Renal cortex interstitium (tissue), 15 donors: ENCODE measurements at places on chromosomes 6 and 20.

DNA sequence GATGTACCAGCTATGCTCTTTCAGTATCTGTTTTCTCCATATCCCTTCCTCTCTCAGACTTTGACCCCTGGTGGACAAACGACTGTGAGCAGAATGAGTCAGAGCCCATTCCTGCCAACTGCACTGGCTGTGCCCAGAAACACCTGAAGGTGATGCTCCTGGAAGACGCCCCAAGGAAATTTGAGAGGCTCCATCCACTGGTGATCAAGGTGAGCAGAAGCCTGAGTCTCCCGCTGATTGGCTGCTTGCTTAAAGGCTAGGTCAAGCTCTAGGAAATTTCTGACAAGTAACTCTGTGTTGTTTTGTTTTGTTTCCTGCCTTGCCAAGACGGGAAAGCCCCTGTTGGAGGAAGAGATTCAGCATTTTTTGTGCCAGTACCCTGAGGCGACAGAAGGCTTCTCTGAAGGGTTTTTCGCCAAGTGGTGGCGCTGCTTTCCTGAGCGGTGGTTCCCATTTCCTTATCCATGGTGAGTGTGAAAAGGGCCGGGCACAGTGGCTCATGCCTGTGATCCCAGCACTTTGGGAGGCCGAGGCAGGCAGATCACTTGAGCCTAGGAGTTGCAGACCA, 28.6 kb downstream of the C6orf89 start:
- no peak for DNase-seq

- DNase-seq: no peak
Observed at GRCh38 chr6:14614631-14615030, 497.1 kb downstream of the CD83 start.

GRCh38 chr6:12501990-12502389, 211.8 kb downstream of the EDN1 start:
- no peak for DNase-seq

DNA sequence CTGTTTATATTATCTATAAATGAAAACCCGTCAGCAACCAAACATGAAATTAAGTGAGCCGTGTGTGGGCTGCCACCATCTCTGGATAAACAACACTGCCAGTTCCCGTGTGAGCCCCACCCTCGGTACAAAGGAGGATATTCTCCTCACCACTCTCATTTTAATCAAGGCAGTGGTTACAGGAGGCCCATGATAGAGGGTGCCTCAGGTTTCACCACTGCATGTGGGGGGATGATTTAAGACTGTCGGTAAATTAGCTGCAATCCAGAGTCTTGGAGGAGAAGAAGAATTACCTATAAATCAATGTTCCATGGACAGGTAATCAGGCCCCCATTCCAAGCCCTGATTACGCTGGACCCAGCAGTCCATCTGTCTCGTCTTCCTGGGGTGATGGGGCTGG, 361.6 kb upstream of the SULF2 start:
- DNase-seq: no peak

DNA sequence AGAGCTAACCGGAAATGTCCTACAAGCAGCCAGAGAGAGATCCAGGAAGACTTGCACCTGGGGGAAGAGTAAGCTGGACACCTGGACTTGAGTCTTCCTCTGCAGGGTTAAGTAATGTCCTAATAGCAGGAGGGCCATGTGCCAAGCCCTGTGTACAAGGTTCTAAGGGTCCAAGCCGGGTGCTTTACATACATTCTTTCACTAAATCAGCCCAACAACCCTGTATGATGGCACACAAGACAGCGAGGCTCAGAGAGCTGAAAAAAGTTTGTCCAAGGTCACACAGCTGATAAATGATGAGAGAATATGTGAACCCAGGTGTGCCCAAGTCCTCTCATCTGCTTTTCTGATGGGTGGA, 215.1 kb upstream of the CDYL start:
- DNase-seq: no peak

DNA sequence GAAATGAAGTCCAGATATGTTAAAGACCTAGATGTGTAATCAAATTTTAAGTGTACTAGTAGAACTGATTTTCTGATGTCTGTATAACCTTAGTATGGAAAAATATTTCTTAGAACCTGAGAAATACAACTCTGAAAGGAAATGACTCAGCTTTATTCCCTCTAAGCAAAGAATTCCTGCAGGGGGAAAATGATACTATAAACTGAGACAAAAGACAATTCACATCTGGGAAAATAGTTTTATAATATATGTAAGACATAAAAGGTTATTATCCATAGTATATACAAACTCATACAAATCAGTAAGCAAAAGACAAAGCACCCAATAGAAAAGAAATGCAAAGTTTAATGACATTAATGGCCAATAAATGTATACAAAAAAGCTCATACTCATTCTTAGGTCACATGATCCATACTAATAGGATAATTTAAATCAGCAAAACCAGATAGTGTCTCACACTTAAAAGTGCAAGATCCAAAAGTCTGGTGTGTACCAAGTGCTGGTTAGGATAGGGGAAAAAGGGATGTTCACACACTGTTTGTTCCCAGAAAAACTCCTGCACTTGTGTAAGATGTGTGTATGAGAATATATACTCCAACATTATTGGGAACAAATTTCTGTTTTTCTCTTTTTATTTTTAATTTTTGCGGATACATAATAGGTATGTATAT, 22.6 kb downstream of the RNF217 start:
- no peak for DNase-seq

DNA sequence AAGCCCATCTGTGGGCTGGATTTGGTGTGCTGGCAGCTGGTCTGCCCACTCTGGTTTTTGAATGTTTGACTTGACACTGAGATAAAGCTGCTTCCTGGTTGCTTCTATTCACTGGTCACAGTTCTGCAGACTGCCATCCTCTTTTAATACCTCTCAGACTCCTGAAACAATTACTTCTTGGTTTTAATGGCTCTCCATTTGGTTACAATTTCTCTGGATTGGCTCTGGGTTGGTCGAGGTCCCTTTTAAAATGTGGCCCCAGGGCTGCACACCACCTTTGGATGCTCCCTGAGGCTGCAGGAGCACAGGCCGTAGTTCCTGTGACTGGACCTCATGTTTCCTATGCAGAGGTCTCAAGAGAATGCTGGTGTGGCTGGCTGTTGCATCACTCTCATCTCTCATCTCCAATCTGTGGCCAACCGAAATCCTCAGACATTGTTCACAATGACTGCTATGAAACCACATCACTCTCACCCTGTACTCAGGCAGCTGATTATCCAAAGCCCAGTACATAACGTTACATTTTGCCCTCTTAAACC, 98.5 kb downstream of the INSM1 start:
- DNase-seq: no peak

GRCh38 chr20:4546786-4547185, 174.9 kb upstream of the PRND start:
- DNase-seq: no peak

DNA sequence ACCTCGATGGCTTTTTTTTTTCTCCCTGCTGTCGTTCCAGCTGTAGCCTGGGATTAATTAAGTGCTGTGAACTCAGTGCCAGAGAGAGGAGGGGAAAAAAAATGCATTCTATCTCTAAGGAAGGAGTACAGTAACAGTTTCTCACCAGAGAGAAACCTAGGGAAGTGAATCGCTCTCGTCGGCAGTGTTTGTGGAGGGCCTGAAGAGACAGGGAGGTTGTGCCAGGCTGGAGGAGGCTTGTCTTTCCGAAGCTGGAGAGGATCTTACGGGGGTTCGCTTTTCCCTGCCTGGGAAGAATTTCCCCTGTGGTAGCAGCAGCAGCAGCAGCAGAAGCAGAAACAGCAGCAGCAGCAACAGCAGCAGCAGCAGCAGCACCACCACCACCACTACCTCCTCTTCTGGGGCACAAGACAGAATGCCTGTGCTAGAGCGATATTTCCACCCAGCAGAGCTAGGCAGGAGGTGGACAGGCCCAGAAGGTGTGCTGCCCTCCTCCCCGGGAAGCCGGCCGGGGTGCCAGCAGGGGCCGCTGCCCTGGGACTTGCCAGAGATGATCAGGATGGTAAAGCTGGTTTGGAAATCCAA, 186.5 kb downstream of the PDE7B start:
- no peak for DNase-seq

- no peak for DNase-seq
Observed at GRCh38 chr6:144063246-144063743, 32.1 kb downstream of the SF3B5 start.
